PC-9 (cell line): ENCODE measurements at places on chromosomes 7 and 10. TPM values are rescaled to one million over a fixed set of nuclear protein-coding genes. Genes with fewer than 3 reads are reported as not detected.
A peak's percentile ranks its signal among the peaks of the same experiment; 100 is the strongest.

DNA sequence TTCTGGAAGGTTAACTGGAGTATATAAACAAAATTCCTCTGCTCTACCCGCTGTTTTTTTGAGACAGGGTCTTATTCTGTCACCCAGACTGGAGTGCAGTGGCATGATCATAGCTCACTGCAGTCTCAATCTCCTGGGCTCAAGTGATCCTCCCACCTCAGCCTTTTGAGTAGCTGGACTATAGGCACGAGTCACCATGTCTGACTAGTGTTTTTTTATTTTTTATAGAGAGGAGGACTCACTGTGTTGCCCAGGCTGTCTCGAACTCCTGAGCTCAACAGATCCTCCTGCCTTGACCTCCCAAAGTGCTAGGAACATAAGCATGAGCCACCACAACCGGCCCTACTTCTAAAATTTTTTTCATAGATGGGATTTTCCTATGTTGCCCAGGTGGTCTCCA, 2.2 kb downstream of the RAB18 start:
- DNase-seq = no peak

- DNase-seq = no peak
Observed at GRCh38 chr7:48718731-48719378, 205.5 kb upstream of the CDC14C start.

GRCh38 chr10:114596793-114597192, 61.3 kb downstream of the ABLIM1 start:
- DNase-seq = no peak

DNA sequence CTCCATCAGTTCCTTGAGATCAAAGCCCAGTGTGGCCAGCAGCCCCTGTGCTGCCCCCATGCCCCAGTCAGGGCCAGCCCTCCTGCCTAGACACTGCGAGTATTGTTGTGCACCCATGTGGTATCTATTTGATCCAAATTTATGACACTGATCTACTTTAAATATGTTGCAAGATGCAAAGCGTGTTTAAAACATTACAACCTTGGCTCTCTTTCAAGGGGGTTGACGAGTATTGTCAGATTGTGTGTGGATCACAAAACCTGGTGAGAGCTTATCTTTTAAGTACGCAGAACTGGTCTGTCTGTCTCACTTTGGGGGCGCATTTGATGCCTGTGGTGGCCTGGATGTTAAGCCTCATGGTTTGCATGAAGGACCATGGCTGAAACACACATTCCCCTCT, 108.9 kb downstream of the COL13A1 start:
- DNase-seq = no peak

- no peak for DNase-seq
Observed at GRCh38 chr7:139658908-139659675, 118.7 kb downstream of the HIPK2 start.

- peak; percentile 42 for DNase-seq
Observed at GRCh38 chr10:45378914-45379726, 5.1 kb downstream of the ALOX5 start.

GRCh38 chr7:103996639-103997038, 7.2 kb upstream of the RELN start:
- no peak for DNase-seq

DNA sequence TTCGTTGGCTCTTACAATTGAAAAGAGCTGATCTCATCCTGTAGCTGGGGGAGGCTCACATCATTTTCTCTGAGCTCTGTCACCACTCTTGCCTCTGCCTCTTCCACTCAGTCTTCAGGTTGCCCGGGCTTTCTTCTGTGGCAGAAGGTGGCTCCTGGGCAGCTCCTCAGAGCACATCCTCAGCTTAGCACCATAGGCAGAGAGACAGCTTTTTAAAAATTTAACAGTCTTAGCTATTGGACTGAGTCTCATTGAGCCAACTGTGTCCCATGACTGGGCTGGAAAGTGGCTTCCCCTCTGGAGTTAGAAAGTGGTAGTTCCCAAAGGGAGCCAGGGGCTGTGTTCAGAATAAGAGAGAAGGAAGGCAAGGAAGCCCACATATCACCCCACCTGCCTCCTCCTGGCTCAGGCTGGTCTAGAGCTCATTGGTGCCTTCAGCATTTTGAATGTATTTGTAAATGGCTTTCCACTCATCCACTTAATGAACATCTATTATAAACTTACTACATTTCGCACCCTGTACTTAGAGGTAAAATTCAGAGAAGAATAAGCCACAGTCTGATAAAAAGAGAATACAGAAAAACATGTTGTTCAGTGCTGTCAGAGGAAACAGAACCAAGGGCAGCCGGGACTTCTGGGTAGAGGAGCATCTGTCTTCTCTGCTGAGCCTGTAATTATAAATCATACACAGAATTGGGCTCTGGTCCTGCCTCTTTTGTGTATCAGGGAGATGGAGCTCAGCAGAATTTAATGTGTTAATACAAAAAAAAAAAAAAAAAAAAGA, 119.3 kb downstream of the WDFY4 start:
- no peak for DNase-seq

DNA sequence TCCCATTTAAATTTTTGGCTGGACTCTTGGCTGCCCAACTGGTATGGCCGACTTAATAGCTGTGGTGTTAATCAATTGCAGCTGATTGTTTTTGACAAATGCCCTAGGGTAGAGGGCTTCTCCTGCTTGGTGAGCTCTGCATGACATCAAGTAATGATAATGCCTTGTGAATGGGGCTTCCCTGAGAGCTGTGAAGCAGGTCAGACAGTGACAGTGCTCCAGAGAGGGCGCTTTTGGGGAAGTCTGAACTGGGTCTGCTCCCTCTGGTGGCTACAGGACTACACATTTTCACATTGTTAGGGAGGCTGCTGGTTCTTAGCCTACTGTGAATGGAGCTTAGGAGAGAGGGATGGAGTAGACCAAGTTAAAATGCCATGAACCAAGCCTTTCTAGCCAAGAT, 98.8 kb downstream of the SDK1 start:
- peak; percentile 15 for DNase-seq

- no peak for DNase-seq
Observed at GRCh38 chr7:137040745-137041144, 172.3 kb downstream of the CHRM2 start.

GRCh38 chr10:49618821-49619220, 5.0 kb downstream of the CHAT start:
- no peak for DNase-seq

The SCART1 gene
- total RNA-seq = 1.0 and 2.0 TPM in 2 replicates

The NXPH1 gene
- total RNA-seq = not detected in 2 replicates

The LLCFC1 gene
- total RNA-seq = not detected in 2 replicates

The FAM25C gene
- total RNA-seq = not detected in 2 replicates

The WNT8B gene
- total RNA-seq = not detected in 2 replicates

The NOLC1 gene
- total RNA-seq = 58.3 and 59.5 TPM in 2 replicates
